Right atrium auricular region (tissue), 2 donors: ENCODE measurements at places on chromosomes 7 and 10.

DNA sequence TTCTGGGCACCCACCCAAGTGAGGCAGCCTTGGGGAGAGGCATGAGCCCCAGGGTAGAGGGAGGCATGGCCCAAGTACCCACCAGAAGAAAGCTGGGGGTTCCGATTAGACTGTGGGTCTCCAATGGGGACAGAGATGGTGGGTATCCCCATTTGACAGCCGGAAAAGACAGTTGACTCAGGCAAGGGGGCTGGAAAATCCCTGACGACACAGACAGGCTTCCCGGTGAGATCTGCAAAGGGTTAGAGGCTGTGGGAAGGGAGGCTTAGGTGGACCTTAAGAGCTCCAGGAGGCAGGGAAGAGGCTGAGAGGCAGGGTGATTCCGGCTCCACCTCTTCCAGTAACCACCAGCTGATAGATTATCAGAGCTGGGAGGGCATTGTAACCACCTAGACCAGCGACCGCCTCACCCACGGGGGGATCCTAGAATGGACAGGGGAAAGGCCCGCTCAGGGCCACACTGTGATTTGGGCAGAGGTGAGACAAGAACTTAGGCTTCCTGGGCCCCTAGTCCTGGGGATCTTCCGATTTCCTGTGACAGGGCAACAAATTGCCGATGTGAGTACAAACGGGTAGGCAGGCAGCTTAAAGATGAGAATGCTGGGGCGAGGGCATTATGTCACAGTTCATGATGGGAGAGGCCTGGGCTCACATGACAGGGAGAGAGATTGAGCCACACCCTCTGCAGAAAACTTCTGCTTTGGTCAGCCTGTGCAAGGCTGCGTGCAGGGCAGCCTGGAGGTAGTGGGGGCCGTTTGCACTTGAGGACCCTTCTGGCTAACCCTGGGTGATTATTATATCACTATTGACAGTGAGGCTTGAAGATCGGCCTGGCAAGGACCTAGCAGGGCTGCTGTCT lies 5.4 kb downstream of the TBATA start:
- DNase-seq, result peak; percentile 55

DNA sequence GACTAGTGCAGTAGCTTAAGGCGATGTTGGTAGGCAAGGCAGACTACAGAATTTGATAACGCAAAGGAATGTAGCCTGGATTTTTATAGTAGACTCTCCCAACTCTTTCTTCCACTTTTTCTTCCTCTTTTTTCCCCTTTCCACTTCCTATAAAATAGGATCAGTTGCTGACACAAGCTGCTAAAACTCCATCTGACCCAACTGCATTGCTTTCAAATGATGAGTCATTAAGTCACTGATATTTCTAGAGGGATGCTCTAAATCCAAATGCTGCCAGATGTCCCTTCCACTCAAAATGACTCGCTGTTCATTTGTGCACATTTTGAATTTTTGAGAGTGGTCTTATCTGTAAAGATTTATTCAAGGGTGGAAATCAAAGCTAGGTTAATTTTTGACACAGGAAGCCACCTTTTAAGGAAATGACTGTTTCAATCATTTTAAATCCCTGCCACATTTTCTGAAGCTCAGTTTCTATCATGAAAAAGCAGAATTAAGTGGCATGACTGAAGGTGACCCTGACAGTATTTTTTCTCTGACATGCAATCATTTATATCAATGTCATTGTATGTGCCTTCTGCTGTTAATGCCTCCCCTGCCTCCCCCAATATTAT lies 25.8 kb upstream of the SFMBT2 start:
- DNase-seq, result no peak

DNA sequence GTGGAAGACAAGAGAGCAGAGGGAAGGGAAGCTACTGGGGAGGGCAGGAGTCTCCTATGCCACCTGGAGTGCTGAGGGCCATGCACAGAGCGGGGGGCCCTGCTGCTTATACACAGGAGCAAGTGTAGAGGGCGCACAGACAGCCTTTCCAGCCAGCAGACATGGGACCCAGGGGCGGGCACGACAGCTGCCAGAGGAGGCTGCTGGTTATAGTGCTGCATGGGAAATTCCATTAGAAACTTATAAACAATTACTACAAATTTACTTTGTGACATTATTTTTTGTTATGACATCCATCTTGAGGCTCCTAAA lies 90.5 kb downstream of the WDFY4 start:
- peak; percentile 18 for DNase-seq

DNA sequence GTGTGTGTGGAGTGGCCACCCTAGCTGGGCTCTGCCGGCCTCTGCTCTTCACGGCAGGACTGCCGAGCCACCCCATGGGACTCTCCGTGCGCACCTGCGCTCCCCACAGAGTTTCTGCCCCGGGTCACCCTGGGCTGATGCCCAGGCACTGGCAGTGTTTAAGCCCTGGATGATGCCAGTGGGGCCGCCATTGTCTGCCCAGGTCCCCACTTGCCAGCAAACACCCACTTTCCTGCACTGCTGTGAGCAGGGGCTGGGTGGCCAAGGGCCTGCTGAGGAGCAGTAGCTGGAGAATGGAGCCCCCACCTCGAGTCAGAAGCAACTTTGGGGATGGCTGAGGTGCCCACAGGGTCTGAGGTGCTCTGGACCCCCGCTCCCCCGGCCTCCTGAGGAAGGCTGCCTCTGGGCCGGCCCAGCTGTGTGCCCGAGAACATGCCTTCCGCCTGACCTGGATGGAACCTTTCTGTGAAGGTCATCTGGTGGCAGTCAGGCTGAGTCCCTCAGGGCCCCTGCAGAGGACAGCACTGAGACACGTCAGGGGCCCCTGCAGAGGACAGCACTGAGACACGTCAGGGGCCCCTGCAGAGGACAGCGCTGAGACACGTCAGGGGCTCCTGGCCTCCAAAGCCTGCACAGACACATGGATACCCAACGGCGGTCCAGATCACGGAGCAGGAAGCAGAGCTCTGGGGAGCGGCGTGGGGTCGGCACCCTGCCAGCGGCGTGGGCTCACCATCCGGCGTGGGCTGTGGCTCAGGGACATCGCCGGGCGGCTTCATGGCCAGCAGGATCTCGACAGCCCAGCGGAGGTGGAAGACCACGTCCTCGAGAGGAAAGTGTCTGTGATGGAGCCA lies 62.0 kb downstream of the CFAP46 start:
- DNase-seq, result no peak

DNA sequence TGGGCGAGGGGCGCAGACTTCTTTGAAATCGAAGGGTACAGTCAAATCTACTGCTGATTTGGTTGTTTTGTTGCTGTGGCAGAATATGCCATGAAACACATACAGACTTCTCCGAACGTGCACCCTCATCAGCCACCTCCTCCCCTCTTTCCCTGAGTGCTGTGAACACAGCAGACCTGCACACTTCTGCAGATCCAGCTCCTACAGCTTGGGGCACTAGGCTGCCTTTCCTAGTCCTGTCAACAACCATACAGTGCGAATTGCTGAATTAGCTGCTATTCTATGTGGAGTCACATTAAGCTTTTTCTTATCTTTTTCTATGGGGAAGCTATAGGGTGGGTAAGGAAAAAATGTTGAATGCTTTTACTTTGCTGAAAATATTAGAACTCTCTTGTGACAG lies 57.5 kb downstream of the COL17A1 start:
- no peak for DNase-seq

DNA sequence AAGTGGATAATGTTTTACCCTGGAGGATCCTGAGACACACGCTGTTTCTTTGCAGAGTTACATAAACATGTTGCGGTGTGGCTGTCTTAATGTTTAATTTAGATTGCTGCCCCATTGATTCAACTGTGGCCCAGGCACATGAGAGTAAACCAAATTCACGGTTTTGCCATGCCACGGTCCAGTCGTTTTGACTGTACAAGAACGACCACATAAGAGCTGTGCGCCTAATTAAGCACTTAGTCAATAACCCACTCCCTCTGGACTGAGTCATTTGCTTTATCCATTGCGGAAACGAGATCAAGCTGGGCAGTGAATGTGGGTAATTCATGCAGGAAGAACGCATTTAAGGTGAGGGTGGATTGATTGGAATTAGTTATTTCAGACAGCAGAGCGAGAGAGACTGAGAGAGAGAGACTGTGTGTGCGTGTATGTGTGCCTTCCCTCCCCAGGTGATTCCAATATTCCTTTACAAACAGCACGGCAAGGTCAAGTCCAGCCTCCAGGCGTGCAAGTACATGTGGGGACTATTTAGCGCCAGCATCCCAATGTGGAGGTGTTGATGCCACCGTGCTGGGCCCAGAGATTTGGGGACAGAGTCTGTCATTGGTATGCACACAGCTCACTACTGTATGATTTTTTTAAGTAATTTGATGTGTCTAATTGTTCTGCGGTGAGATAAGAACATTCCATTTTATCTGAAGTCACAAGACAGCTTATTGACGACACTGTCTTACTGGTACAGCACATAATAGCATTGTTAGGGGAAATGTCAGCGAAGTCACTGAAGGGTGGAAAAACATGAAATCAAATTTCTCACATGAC lies 8.4 kb upstream of the TEX36 start:
- no peak for DNase-seq

DNA sequence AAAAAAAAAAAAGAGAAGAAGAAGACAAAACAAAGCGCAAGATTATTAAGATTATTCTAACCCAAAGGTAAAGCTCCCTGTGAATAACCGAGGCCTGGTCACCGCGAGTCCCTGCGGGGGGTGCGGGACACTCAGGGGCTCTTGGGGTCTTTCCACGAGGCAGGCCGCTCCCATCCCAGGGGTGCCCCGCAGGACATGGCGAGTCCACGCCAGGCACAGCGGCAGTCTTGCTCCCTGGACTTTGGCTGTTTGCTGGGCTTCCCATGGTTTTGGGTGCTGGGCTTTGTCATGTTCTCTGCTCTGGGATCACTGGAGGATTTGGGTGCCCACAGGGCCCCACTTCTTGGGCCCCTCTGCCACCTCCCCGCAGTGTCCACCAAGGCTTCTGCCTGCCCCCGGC lies 137.4 kb upstream of the TCERG1L start:
- no peak for DNase-seq

DNA sequence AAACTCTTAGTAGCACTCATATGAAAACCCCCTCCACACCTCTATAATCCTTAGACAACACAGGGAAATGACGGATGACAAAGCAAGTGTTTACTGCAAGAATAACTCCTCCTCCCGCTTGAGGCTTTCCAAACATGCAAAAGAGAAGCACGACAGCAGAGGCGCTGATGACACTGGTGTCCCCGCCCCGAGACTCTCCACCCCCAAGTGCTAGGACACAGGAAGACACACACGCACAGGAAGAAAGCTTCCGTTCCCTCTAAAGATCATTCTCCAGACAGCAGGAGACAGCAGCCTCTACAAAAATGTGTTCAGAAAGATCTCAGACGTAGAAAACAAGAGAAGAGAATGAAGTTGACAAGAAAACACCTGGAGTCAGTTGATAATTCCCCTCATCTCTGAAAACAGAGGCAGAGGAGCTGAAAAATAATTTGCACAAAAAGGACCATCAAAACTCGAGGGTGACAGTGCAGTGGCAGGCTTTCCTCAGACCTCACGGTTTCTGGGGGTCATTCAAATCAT lies 90.2 kb downstream of the DLG5 start:
- DNase-seq, result peak; percentile 86
